ENCODE measurements at places on chromosomes 6 and 20.

GRCh38 chr6:118815495-118815894 lies 78.5 kb upstream of the ASF1A start:
- DNase-seq = no peak

DNA sequence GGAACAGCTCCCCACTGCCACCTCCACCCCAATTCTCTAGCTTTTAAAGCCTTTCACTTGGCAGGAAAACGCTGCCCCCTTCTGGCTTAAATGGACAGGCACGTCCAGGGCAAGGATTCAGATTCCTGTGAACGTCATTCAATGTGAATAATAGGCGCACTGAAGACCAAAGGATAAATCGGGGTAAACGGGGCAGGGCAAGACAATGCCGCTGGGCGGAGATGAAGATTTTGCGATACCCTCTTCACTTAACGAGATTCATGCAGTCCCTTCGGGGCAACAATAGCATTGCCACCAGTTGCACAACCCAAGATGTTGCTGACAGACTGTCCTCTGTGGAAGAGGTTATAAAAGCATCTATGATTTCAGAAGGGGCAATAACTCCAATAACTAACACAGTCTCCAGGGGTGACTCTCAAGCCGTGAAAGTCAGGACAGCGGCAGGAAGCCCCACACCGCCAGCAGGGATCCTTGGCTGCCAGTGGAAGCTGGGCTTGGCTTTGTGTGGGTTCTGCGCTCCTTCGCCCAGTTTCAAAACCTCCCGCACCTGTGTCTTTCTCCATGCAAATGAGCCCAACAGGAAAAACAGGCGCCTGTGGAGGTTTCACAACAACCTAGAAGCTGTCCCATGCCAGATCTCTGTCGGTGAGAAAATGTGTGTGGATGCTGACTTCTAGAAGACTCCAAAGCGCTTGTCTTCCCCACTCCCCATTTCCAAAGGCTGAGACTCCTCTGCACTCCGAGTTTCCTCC lies 291.8 kb downstream of the BMP7 start:
- DNase-seq = peak; percentile 70

DNA sequence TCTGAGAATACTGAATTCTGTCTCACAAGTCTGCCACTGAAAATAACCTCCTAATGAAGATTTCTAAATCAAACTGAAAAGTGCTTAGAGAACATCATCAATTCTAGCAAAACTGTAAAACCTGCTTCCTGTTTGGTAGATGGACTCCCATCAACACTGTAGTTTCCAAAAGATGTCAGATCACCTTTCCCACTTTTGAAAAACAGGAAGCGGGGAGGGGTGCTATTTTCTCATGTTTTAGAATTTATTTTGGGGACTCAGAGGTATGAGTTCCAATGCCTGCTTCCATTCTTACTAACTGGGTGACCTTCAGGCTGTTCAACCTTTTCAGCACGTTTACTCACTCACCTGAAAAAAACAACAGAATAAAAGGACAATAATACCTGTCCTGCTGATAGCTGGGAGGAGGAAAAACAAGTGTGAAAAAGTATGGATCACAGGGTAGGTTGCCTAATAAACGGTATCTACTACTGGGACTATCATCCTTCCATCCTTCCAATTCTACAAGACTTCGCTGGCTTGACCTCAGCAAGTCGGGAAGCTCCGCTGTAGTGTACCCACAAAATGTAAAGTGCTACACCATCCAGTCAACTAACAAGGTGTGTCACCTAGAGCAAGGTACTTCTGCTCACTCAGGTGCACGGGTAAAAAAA lies 1.1 kb downstream of the ATP5F1E start:
- no peak for DNase-seq

DNA sequence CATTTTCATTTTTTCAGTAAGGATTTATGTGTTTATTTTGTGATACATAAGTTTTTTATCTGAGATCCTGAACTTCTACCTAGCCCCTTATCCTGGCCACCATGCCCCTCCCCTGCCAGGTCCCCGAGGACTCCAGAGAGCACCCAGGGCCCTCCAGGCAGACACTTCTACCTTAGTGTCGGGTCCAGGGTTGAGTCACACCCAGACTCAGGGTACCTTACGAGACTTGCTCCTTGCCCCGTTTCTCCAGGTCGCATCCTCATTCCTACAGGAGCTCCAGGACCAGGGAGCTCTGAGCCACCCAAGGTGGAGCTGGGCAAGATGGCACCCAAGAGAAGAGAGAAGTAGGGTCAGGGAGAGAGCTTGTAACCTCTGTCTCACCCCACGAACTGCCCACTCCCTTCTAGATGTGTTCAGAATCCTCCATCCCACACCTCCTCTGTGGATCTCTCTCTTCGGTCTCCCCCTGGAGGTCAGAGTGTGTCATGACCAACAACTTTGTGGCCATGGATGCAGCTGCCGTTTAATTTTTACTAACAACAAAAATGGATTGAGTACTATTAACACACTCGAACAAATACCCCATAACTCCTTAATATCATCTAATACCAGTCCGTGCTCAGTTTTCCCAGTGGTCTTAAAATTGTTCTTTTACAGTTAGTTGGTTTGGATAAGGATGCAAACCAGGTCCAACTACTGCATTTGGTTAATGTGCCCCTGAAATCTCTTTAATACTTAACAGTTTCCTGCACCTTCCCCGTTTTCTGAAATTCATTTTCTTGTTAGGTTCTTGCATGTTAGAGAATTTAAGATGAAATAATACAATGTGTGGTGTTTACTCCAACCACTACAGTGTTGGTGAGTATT lies 130.6 kb upstream of the INSM1 start:
- peak; percentile 36 for DNase-seq
